ENCODE measurements at places on chromosomes 2 and 18.

DNA sequence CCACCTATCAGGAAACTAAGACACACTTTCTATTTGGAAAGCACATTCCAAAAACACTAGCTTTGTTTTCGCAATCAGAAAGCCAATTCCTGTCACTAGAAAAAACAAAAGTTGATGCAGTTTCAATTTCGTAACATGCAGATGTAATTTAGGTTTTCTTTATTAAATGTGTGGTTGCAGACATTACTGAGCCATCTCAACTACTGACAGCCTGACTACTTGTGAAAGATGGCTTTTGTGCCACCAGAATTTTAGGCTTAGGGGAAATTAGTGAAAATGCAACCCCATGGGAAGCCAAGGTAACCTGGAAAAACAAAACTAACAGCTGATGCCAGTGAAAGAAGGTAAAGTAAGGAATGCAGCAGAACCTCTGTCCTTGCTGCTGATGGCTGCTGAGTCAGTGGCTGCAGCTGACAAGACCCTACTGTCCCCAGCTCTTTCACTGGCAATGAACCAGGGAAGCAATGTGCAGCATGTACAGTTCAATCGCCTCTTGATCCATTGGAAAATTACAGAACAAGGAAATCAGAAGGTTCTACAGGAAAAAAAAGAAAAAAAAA is 34.9 kb downstream of the FEZ2 start:
- DNase-seq, result peak; percentile 54

DNA sequence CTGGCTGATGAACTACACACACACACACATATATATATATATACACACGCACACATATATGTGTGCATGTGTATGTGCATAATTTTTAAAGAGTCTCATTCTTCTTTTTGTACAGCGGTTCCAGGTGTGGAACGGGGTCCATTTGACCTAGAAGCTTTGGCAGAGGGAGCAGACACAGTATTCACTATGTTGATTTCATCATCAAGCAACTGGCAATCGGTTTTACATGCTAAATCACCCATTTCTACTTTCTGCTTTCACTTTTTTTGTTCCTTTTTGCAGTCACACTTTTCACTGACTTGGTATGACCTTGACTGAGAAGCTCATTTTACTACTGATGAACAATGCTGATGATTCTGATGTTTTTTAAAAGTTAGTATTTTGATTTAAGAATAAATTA is 63.0 kb upstream of the PGAP1 start:
- DNase-seq, result no peak

GRCh38 chr2:206011018-206011614 is 74.9 kb downstream of the INO80D start:
- DNase-seq, result no peak

DNA sequence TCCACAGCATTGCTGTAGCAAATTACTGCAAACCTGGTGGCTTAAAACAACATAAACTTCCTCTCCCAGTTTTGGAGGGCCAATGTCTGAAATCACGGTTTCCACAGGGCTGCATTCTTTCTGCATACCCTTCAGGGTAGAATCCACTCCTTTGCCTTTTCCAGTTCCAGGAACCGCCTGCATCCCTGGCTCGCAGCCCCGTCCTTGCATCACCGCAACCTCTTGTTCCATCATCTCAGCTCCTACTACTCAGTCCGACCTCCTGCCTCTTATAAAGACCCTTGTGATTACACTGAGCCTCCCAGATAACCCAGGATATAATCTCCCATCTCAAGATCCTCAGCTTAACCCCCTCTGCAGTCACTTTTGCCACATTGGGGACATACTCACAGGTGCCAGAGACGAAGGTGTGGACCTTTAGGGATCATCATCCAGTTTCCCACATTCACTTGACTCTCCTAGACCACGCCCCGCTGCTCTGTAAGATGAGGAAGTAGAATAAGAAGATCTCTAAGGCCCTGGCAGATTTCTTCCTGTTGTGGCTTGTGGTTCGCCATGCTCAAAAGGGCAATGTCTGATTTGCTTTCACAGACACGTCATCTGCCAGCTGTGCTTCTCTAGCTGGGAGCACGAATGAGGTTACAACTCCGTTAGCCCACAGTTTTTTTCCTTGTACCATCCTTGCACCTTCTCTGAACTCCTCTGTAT is 103.6 kb upstream of the AGAP1 start:
- DNase-seq, result peak; percentile 18

- DNase-seq, result no peak
Observed at GRCh38 chr2:240213226-240213475, 72.7 kb upstream of the OTOS start.

- no peak for DNase-seq
Observed at GRCh38 chr2:160141419-160141818, 58.7 kb downstream of the ITGB6 start.

DNA sequence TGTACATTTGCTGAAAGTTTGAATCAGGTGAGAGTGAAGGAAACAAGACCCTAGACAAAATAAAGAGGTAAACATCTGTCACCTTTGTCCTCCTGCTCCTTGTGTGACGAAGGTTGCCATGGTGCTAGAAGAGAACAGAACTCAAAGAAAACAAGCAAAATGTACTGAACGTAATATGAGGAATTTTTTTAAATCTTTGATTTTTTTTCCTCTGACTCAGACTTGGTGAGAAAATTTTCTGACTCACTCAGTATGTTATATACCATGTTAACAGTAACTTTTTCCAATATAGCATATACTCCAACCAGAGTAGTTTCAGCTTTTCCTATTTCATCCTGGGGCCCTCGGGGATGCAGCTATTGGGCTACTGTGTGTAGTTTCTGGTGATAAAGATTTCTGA is 2114.6 kb upstream of the PIK3C3 start:
- DNase-seq, result peak; percentile 42

DNA sequence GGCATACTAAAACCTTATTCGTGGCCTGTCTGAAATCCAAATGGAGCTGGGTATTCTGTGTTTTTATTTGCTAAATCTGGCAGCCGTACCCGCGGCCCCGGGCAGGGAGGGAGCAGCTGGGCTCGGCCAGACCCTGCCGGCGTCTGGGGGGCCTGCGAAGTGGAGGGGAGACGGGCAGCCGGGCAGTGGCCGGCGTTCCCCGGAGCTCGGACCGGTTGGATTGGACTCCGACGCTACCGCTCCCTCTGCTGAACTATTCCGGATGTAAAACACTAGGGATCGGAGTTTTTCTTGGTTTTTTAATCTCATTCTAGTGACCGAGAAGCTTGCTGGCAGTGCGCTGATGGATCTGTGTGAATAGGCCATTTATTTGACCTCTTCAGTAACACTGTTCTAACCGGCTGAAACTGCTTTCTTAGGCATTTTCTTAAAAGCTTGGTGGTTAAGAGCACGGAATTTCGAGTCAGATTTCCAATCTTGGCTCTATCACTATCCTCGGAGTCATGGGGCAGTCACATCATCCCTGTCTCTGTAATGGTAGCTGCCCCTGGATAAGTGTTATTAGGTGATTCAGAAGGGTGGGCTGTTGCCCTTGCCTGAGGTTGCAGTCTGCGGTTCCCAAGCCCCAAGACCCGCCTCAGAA is 694 bp downstream of the UNC50 start:
- DNase-seq, result peak; percentile 59

- DNase-seq, result no peak
Observed at GRCh38 chr2:78383576-78383975, 641.9 kb upstream of the REG3G start.

DNA sequence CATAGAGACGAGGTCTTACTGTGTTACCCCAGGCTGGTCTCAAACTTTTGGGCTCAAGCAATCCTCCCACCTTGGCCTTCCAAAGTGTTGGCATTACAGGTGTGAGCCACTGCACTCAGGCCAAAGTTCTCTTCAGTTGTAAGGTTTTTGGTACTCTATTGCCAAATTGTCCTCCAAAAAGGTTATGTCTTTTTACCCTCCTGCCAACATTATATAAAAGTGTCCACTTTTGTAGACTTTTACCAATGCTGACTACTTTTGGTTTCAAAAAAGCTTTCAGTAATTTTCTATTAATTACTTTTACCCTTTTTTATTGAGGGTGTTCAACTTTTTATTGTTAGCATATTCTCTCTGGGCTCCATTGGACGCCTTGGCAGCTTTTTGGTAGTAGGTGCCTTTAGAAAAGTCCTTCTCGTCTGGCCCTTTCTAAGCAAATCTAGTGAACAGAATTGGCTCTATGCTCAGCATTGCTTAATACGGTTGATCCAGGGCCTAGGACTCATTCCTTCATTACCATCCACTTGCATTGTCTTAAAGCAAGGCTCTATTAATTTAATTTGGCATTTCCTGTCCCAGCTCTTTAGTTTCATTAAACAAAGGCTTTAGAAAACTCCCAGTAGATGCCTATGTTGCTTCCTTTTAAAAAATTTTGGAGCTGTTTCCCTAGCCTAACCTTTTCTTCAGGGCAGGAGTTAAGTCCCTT is 16.7 kb upstream of the IL1A start:
- DNase-seq, result no peak

DNA sequence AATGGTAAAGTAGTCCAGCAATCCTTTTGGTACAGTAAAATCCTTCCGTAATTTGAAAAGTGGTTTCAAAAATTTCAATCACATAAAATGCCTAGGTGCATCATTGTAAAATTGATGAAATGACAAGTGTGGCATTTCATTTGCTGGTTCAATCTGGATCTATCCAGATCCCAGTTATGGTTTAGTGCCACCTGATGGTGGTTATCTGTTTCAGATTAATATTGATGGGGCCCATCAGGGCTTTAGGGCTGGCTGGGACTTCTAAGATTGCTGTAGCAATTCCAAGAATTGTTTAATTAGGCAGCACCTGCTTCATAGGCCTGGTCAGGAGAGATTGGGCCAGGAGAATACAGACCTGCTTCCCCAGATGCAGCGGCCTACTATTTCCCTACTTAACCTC is 55.5 kb upstream of the PIK3C3 start:
- DNase-seq, result peak; percentile 39

- peak; percentile 1 for DNase-seq
Observed at GRCh38 chr2:36779462-36779861, 83.0 kb downstream of the VIT start.

DNA sequence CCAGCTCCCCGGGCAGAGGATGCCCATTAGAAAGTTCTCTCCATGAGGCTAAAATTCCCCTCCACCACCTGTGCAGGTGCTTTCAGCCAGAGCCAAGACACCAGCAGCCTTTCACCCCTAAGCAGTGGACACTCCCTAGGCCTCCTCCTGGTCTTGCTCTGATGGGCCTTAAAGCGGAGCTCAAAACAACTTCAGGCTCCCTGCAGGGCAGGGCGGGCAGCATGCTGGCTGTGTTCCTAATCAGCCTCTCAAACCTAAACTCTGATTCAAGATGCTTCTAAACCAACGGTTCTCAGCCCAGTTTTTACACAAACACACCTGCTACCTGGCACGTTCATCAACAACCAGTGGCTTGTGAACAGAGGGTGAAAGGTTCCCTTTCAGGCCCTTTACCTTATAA is 254.4 kb downstream of the TWIST2 start:
- no peak for DNase-seq

- no peak for DNase-seq
Observed at GRCh38 chr2:47203995-47204394, 48.9 kb upstream of the STPG4 start.

DNA sequence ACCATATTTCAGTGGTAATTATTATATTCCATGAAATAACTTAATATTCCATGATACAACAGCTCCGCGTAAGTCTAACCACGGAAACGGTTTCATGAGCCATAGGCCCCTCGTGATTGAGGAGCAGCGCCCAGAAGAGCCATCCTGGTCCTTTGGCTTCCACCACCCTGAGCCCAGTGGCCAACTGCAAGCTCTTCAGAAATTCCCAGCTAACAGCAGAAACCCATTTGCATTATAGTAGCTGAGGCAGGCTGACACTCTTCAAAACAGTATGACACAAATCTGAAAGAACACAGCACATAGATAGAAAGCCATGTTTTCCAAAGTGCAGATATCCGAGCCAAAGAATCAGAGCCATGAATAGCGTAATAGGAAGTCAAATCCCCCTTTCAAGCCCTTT is 120.9 kb upstream of the NFATC1 start:
- DNase-seq, result no peak

GRCh38 chr2:98142106-98142791 is 55.3 kb downstream of the VWA3B start:
- no peak for DNase-seq

DNA sequence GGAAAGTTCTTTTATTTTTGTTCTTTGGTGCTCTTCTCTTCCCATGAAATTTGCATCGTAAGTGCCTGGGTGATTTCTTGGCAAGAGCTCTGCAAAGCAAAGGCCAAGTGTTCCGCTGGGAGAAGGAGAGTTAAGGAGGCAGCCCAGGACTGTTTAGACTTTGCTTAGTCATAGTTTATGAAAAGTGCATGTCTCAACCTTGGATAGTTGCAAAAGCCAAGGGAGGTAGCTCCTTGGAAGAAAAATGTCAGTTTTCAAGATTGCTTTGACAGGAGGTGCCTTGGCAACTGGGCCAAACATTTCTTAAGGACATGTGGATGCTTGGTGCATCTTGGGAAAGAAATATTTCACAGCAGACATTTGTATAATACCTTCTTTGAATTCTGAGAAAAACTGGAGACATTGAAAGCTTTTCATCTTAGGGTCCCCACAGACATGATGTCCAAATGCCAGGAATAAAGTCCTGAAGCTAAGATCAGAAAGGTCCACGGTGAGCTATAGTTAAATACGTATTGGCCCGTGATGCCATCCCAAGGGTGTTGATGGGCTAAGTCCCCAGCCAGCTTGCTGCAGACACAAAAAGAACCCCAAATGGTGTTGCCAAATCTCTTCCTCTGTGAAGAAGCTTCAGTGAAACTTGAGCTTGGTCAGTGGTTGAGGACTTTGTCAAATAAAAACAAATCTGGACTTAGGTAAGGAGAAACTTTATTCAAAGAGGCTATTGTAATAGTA is 96.3 kb upstream of the THUMPD2 start:
- peak; percentile 90 for DNase-seq

- no peak for DNase-seq
Observed at GRCh38 chr2:59694176-59694575, 859.3 kb downstream of the BCL11A start.

DNA sequence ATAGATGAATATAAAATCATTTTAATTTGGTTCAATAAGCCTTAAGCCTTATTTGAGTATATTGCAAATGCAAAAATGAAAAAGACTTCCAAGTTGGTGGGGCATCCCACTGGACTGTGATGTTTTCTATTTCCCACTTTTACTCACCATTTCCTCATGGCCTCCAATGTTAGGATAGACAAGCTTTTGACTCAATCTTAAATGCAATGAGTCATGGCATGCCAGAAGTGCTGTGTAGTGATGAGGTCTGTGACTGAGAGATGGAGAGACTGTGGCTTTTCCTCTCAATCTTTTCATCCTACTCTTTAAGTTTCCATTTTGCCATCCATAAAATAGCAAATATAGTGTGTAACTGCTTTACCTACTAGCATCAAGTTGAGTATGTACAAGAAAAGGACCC is 1401.2 kb upstream of the CELF4 start:
- no peak for DNase-seq
